ENCODE measurements at places on chromosomes 5 and 9. TPM values are rescaled to one million over a fixed set of nuclear protein-coding genes. Genes with fewer than 3 reads are reported as not detected.

Gene PALM2AKAP2
- total RNA-seq = 0.49 TPM

Gene PBX3
- 12.5 TPM for total RNA-seq

Gene PGM5
- total RNA-seq = not detected

Gene TCF7
- 16.9 TPM for total RNA-seq

Gene CDH9
- not detected for total RNA-seq

Gene TAF11L10
- not detected for total RNA-seq

Gene NKD2
- 11.8 TPM for total RNA-seq
